ENCODE measurements at places on chromosomes 2 and 18.

GRCh38 chr2:100339823-100340222 lies 17.5 kb upstream of the LONRF2 start:
- no peak for DNase-seq
- no peaks in the 10 kb centered on the region for H3K36me3 ChIP-seq
- H3K27me3 ChIP-seq = no peaks in the 10 kb centered on the region
- no peak overlapping the region for H3K27ac ChIP-seq
- H3K4me1 ChIP-seq = no peaks in the 10 kb centered on the region
- no peak overlapping the region for H3K4me3 ChIP-seq

DNA sequence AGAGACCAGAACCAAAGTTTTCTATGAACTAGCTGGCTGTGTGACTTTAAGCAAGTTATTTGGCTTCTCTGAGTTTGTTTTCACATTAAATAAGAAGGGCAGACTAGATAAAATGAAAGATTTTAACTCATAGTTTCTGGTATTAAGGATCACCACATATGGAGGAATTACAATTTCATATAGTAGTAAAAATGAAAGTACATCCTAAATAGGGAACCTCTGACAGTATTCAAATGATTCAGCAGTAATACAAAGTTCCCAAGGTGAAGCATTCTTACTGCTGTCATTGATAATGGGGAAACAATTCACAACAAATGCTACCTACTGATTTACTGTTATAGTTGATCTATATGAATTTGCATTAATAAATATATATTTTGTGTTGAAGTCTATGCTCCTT lies 170.3 kb upstream of the VRK2 start:
- DNase-seq = no peak
- no peaks in the 10 kb centered on the region for H3K36me3 ChIP-seq
- no peak overlapping the region for H3K27ac ChIP-seq
- no peak overlapping the region for H3K4me3 ChIP-seq
- no peaks in the 10 kb centered on the region for H3K4me1 ChIP-seq

DNA sequence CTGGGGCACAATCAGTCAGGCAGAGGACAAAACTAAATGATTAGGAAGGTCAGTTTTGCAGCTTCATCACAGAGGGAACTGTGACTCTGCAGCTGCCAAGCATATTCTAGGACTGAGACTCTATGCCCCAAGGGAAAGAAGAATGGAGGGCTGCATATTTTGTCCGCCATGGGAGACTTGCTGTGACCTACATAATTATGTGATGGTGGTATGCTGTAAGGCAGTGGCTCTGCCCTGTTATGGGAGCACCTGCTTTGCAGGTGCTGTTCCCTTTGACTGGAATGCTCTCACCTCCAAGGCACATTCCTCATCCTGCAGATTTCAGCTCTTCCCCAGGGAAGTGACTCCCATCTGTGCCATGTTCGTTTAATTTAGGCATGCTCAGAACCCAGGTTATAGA lies 261.9 kb upstream of the EPHA4 start:
- no peak overlapping the region for H3K4me3 ChIP-seq
- H3K4me1 ChIP-seq = no peaks in the 10 kb centered on the region
- H3K27me3 ChIP-seq = no peaks in the 10 kb centered on the region
- no peak for DNase-seq

GRCh38 chr2:71078624-71079023 lies 10.2 kb downstream of the NAGK start:
- H3K27me3 ChIP-seq = no peaks in the 10 kb centered on the region
- H3K4me1 ChIP-seq = no peaks in the 10 kb centered on the region
- DNase-seq = no peak
- H3K36me3 ChIP-seq = peaks cover 21% of the 10 kb centered on the region

- H3K27ac ChIP-seq = no peak overlapping the region
- no peak overlapping the region for H3K4me3 ChIP-seq
Measured at GRCh38 chr2:128054104-128054885, 26.4 kb upstream of the SAP130 start.

DNA sequence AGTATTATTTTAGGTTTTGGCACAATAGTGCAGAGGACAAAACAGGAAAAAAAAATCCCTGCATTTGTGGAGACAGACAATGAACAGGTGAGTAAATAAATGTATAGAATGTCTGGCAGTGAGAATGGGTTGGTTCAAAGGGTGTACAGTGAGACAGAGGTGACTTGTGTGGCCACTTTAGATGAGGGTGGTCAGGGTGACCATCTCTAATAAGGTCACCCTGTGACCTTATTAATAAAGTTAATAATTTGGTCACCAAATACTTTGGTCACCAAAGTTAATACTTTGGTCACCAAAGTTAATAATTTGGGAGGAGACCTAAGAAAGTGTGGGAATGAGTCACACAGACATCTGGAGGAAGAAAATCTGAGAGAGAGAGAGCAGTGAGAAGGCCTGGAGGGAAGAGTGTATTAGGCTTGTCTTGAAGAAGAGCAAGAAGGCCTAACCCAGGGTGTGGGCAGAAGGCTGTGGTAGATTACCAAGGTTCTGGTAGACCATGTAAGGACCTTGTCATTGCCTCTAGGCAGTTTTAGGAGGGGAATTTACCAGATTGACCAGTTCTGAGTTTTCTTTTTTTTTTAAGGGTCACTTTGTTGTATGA lies 1368.4 kb upstream of the CELF4 start:
- DNase-seq = no peak
- no peak overlapping the region for H3K27ac ChIP-seq
- no peaks in the 10 kb centered on the region for H3K27me3 ChIP-seq
- no peaks in the 10 kb centered on the region for H3K36me3 ChIP-seq

DNA sequence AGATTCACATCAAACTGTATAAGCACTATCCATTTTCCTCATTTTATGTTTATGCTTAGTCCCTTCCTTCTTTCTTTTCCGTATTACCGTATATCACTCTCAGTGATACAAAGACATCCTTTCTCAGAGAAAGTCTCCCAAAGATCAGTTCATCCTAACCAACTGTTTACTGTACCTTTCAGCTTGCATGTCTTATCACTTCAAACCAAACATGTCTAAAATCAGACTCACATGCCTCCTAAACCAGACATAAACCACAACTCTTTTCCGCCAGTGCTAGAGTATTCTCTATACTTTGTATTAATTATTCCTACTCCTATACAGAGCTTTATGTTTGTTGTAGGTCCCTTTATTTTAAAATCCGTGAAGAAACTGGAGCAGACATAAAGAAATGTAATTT lies 41.5 kb downstream of the KCMF1 start:
- H3K27me3 ChIP-seq = no peaks in the 10 kb centered on the region
- H3K27ac ChIP-seq = no peak overlapping the region
- no peak for DNase-seq
- no peaks in the 10 kb centered on the region for H3K4me1 ChIP-seq
- H3K4me3 ChIP-seq = no peak overlapping the region

DNA sequence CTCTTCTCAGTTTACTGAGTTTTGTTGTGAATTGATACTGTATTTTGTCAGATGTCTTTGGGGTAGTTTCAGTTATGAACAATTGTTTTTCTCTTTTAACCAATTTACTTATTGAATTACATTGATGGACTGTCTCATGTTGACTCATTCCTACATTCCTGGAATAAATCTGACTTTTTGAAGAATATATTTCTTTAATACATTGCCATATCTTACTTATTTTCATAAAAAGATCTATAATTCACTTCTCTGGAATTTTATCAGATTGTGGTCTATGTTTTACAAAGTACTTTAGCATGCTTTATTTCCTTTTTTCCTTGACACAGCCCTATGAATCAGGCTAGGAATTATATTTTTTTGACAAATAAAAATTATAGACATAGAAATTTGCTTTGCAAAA lies 268.3 kb downstream of the PLCL1 start:
- no peak overlapping the region for H3K27ac ChIP-seq
- DNase-seq = no peak
- H3K27me3 ChIP-seq = no peaks in the 10 kb centered on the region
- no peak overlapping the region for H3K4me3 ChIP-seq
- H3K36me3 ChIP-seq = no peaks in the 10 kb centered on the region

- H3K4me3 ChIP-seq = no peak overlapping the region
- DNase-seq = no peak
- no peaks in the 10 kb centered on the region for H3K36me3 ChIP-seq
- H3K27me3 ChIP-seq = no peaks in the 10 kb centered on the region
- H3K27ac ChIP-seq = no peak overlapping the region
- H3K4me1 ChIP-seq = peaks cover 3% of the 10 kb centered on the region
Measured at GRCh38 chr2:182048088-182048487, 62.4 kb downstream of the PPP1R1C start.

- DNase-seq = no peak
Measured at GRCh38 chr2:123597988-123598387, 427.1 kb upstream of the CNTNAP5 start.

GRCh38 chr2:100818606-100819369 lies 1.2 kb upstream of the NPAS2 start:
- H3K4me1 ChIP-seq = no peaks in the 10 kb centered on the region
- no peak overlapping the region for H3K27ac ChIP-seq
- no peaks in the 10 kb centered on the region for H3K36me3 ChIP-seq
- no peak for DNase-seq

DNA sequence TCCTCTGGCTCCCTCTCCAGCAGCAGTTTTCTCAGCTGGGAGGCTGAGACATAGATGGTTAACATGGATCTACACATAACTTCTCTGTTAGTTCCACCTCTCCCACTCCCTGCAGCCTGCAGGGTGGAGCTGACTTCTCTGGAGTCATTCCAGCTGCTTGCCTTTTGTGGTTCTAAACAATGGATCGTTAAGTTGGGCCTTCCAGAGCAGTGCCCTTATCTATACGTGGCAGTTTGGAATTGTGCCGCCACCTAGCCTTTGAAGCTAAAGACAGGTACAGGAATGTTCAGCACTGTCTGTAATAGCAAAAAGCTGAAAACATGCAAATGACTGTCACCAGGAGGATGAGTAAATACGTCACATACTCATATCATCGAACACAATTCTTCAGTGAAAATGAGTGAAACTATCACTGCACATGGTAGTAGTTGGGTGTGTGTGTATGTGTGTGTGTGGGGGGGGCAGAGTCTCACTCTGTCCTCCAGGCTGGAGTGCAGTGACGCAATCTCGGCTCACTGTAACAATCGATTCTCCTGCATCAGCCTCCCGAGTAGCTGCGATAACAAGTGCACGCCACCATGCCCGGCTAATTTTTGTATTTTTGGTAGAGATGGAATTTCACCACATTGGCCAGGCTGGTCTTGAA lies 50.3 kb downstream of the SH2D6 start:
- no peaks in the 10 kb centered on the region for H3K27me3 ChIP-seq
- no peak overlapping the region for H3K27ac ChIP-seq
- no peaks in the 10 kb centered on the region for H3K36me3 ChIP-seq
- peak; percentile 21 for DNase-seq

DNA sequence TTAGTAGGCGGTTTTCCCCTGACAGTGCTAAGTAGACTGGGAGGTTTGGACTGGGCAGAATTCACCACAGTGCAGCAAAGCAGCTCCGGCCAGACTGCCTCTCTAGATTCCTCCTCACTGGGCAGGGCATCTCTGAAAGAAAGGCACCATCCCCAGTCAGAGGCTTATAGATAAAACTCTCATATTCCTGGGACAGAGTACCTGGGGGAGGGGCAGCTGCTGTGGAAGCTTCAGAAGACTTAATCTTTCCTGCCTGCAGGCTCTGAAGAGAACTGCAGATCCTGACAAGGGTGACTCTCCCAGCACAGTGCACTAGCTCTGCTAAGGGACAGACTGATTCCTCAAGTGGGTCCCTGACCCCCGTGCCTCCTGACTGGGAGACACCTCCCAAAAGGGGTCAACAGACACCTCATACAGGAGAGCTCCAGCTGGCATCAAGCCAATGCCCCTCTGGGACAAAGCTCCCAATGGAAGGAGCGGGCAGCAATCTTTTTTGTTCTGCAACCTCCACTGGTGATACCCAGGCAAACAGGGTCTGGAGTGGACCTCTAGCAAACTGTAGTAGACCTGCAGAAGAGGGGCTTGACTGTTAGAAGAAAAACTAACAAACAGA lies 266.8 kb upstream of the CRIM1 start:
- no peaks in the 10 kb centered on the region for H3K27me3 ChIP-seq
- H3K27ac ChIP-seq = no peak overlapping the region
- H3K4me3 ChIP-seq = no peak overlapping the region
- no peak for DNase-seq
- peaks cover 6% of the 10 kb centered on the region for H3K36me3 ChIP-seq
- H3K4me1 ChIP-seq = no peaks in the 10 kb centered on the region

- no peak overlapping the region for H3K4me3 ChIP-seq
- DNase-seq = no peak
- H3K36me3 ChIP-seq = no peaks in the 10 kb centered on the region
- H3K4me1 ChIP-seq = no peaks in the 10 kb centered on the region
Measured at GRCh38 chr2:239363946-239364637, 36.7 kb downstream of the HDAC4 start.

DNA sequence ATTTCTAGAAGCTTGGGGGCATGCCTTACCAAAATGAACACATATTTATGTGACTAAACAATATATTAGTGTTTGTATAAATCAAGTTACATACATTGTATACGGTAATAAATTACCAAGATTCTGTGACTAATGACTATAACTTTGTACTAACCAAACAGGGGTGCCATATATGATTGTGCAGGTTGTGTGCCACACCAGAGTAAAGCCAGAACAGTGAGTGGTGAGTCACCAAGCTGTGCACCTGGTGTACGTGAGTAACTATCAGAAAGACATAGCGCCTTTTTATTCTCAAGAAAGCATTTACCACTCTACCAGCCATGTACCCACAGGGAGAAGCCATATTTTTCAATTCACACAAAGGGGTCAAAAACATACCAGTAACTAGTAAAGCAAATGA lies 453.2 kb upstream of the PIK3C3 start:
- H3K4me1 ChIP-seq = no peaks in the 10 kb centered on the region
- no peak overlapping the region for H3K4me3 ChIP-seq
- no peaks in the 10 kb centered on the region for H3K36me3 ChIP-seq
- no peaks in the 10 kb centered on the region for H3K27me3 ChIP-seq
- no peak overlapping the region for H3K27ac ChIP-seq

- no peak overlapping the region for H3K4me3 ChIP-seq
- no peak overlapping the region for H3K27ac ChIP-seq
- H3K27me3 ChIP-seq = no peaks in the 10 kb centered on the region
- no peak for DNase-seq
- H3K4me1 ChIP-seq = no peaks in the 10 kb centered on the region
Measured at GRCh38 chr18:54033052-54033451, 191.4 kb downstream of the MBD2 start.

DNA sequence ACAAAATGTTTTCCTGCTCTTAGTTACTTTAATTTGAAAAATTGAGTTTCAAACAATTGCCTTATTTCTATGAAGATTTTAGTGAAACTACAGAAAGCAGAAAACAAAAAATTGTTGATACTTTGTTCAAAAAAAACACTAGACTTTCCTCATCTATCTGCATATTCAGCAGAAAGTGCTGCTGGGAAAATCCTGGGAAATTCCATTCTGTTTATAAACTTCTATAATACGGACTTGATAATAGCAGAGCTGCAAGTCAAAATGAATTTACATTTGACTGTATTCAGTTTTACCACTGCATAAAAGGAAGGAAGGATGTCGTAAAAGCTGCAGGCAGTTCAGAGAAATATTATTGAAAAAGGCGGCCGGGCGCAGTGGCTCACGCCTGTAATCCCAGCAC lies 24.9 kb upstream of the ERICH2 start:
- no peak overlapping the region for H3K4me3 ChIP-seq
- no peak for DNase-seq
- no peaks in the 10 kb centered on the region for H3K4me1 ChIP-seq
- no peaks in the 10 kb centered on the region for H3K27me3 ChIP-seq

GRCh38 chr2:27873091-27873490 lies 17.1 kb downstream of the RBKS start:
- no peaks in the 10 kb centered on the region for H3K27me3 ChIP-seq
- no peak overlapping the region for H3K27ac ChIP-seq

All from H1 (cell line).